Left renal pelvis (tissue), 4 donors: ENCODE measurements at places on chromosomes 16 and 17. TPM values are rescaled to one million over a fixed set of nuclear protein-coding genes. Genes with fewer than 3 reads are reported as not detected.
A peak's percentile ranks its signal among the peaks of the same experiment; 100 is the strongest.

DNA sequence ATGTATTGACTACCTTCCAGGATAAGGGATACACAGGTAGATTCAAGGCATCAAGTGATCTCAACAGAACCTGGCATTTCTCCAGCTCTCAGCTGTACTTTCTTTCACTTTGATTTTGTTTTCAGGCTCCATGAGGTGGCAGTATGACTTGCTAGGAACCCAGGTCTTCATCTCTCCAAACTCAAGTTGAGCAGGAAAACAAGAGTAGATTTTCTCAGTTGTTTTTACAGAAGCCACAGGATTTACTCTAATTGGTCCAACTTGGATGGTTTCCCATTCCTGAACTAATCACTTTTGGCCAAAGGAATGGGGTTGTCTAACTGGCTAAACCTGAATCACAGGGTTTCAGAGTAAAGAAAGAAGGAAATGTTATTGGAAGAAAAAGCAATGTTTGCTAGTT, 146.6 kb downstream of the TRIM37 start:
- no peak for DNase-seq

GRCh38 chr17:75824666-75825065, 19.5 kb downstream of the UNC13D start:
- no peak for DNase-seq

DNA sequence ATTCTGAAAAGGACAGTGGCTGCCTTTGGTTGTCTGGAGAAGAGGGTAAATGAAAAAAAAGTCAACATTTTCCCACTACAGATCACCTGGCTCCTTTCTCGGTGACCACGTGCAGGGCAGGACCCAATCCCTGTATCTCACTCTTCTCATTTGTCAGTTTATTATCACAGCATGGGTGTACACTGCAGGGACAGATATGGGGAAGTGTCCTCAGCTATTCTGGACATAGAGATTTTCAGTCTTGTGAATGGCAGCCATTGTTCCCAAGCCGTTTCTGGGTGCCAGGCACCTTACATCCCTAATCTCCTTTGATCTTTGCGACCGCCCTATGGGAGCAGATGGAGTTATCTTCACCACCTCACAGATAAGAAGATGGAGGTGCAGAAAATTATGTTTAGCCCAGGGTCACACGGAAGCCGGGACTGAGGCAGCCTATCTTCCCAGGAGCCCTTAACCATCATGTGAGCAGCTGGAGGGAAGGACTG, 7.2 kb downstream of the ADORA2B start:
- no peak for DNase-seq

- no peak for DNase-seq
Observed at GRCh38 chr16:50712560-50712898, 19.1 kb downstream of the NOD2 start.

GRCh38 chr17:44363613-44364159, at the start of gene FAM171A2:
Gene FAM171A2, minus strand, starts transcription at chr17:44363853. Its CDS starts 139 bp downstream, at chr17:44363714.
- DNase-seq, result no peak

DNA sequence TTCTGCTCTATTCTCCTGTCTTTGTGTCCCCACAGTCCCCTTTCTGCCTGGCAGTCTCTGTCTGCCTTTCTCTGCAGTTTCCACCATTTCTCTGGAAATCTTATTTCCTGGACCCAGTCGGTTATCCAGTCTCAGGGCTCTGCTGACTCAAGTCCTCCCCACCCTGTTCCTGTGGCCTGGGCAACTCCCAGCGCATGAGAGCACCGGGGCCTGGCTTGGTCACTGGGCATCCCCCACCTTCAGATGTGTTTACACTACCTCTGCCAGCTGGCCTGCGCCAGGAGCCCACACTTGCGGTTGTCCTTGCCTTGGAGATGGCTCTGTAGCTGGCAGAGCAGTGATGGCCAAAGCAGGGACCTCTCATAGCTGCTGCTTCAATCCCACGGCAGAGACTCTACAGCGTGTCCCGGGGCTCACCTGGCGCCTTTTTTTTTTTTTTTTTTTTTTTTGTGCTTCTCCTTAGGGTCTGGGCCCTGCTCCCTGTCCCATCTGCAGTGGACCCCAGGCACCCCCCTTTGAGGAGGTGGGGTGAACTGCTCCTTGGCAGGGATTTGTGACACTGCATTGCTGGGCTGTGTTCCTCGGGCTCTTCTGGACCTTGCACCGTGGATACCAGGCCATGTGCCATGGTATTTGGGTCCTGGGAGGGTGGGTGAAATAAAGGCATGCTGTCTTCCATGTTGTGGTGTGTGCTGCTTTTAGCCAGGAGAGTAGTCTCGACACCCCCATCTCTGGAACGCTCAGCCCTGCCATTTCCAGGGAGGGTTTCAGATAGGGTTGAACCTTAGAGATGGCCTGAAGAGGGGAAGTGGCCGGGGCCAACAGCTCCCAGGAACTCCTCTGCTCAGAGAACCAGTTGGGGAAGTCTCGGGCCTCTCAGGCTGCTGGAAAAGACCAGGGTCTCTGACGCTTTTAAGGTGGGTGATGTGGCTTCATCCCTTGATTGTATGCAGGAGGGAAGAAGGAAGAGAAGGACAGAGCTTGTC, 17.5 kb downstream of the GUCY2D start:
- DNase-seq, result no peak

GRCh38 chr16:30110661-30111060, 2.7 kb downstream of the GDPD3 start:
- no peak for DNase-seq

GRCh38 chr16:9134739-9135138, 43.3 kb downstream of the HAPSTR1 start:
- no peak for DNase-seq

DNA sequence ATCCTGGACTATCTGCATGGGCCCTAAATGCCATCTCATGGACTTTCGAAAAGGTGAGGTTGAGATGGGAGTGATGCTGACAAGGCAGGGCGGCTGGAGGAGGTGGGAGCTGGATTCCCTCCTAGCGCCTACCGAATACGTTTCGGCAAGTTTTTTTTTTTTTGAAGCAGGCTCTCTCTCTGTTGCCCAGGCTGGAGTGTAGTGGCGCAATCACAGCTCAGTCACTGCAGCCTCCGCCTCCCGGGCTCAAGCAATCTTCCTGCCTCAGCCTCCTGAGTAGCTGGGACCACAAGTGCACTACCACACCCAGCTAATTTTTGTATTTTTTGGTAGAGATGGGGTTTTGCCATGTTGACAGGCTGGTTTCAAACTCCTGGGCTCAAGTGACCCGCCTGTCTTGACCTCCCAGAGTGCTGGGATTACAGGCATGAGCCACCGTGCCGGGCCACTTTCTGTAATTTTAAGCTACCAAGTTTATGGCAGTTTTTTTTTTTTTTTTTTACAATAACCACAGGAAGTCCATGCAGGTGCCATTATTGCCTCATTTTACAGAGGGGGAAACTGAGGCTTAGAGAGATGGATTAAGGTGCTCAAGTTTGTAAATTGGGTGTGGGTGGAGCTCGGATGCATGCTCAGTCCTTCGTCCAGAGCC, 246.4 kb downstream of the PRKCA start:
- DNase-seq, result no peak

GRCh38 chr16:84466692-84467091, 37.8 kb downstream of the MEAK7 start:
- no peak for DNase-seq

- DNase-seq, result no peak
Observed at GRCh38 chr16:23650674-23651416, 9.6 kb downstream of the DCTN5 start.

DNA sequence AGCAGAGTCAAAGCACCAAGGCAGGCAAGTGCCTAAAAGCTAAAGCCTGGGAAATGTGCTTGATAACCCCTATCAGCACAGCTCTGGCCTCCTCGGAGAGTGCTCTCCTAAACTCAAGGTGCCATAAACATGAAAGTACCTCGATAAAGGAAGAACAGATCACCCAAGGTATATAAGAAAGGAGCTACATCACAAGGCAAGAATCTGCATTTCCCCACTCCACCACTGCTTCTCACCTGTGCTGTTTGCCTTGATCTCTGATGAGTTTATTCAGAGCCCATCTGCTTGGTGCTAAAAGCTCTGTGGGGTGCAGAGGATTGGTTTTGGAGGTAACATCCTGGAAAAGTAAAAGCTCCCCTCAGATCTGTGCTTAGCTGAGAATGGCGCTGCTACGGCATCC, 449.5 kb upstream of the CDH5 start:
- no peak for DNase-seq

- no peak for DNase-seq
Observed at GRCh38 chr17:17848311-17849082, 11.7 kb upstream of the SREBF1 start.

DNA sequence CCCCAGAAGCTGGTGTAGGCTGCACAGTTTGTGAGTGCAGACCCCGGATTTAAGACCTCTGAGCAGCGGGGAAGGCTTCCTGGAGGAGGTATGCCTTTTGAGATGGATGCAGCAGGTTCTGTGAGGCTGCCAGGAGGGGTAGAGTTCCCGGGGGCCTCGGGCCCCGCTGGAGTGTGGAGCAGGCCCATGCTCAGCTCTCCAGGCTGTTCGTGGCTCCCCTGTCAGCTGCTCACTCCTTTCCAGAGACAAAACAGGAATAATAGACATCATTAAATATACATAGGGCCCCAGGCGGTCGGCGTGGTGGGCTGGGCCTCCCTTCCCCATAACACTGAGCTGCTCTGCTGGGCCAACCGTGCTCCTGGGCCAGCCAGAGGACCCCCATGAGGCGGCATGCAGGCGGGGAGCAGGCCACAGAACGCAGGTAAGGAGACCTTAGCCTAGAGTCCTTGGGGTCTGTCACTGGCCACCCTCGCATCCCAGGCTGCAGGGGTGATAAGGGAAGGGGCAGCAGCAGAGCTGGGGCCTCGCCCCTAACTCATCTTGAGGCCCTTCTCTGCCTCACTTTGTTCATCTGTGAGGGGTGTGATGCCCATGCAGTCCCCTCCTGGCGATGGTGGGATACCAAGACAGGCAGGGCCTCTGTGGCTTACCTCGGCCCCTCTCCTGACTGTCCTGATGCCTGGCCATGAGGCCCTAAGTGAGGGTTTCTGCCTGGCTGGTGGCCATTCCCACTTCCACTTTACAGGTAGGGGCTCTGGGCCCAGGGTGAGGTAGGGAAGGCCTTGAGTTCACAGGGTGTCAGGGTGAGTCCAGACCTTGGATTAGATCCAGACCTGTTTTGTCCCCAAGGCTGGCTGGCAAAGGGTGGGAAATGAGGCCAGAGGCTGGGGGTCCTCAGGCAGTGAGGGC, at the start of gene MYO15A:
Gene MYO15A (plus strand): TSS at position 356 of the 912 bp plus-strand sequence. CDS start 10,045 bp downstream, outside the sequence.
- DNase-seq, result no peak

DNA sequence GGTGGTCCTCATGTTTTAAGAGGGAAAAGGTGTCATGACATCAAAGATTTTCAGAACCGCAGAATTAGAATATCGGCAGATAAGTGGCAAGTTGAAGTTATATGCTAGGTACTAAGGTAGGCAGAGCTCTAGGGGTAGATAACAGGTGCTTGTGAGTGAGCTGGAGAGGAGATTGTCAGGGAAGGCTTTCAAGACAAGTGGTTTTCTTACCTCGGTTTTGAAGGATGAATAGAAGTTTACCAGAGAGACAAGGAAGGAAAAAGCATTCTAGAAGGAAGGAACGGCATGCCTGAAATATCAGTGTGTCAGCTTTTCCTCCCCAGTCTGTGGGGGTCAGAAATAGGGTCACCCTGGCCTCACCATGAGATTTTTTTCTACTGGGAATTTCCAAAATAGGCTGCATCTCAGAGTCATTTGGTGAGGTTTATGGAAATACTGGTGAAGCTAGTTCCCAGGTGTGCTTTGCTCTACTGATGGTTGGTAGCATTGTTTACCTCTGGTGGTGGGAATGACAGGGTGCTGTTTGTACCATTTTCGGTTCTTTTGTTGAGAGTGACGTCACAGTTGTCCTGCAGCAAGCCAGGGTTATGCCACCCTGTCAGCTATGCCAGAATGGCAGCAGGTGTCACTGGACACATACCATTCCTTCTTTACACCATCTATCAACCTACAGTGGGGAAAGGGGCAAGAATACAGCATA, 112.5 kb downstream of the MSI2 start:
- DNase-seq, result no peak

GRCh38 chr17:75516255-75516618, at the start of gene TSEN54:
Gene TSEN54, plus strand, starts transcription at chr17:75516528. Its CDS starts 33 bp downstream, at chr17:75516561.
- peak; percentile 75 for DNase-seq

DNA sequence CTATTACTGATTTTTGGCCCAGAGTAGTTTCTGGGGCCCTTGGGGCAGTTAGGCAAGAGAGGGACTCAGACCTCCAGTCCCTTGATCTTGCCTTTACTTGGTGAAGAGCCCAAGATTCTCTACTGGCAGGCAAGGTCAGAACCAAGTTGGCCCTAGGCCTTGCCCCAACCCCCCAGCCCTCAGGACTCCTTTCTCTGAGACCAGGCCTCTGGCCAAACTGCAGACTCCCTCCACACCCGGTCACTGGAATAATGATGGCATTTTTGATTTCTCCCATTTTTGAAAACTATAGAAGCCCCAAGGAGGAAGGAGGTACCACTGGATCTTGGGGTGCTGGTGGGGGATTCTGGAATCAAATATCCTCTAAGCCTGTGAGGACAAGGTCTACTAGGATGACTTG, 18.0 kb upstream of the HOXB9 start:
- no peak for DNase-seq

- DNase-seq, result no peak
Observed at GRCh38 chr17:81863833-81864768, 3.8 kb upstream of the P4HB start.

GRCh38 chr16:84585886-84586285, 32.0 kb downstream of the COTL1 start:
- DNase-seq, result no peak

DNA sequence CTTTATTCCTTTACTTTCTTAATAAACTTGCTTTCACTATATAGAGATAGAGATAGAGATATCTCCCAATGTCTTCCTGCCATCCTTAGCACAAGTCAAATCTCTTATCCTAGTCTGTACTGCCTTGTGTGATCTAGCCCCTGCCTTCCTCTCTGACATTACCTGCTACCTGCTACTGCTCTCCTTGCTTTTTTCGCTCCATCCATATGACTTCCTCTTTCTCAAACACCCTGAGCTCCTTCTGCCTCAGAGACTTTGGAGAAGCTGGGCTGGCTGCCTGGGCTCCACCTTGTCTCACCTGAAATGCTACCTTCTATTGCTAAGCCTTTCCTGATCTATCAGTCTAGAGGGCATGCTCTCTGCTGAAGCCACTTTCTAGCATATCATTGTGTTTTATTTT, 24.7 kb upstream of the WSB1 start:
- DNase-seq, result no peak

- DNase-seq, result no peak
Observed at GRCh38 chr17:64496348-64496785, 487 bp downstream of the POLG2 start.

GRCh38 chr17:11490171-11490755, 108.0 kb upstream of the DNAH9 start:
- DNase-seq, result no peak

- DNase-seq, result no peak
Observed at GRCh38 chr17:13014801-13015200, 3.0 kb downstream of the ELAC2 start.

Gene FAM171A2
- polyA plus RNA-seq, result 67.0 TPM

Gene GAST
- not detected for polyA plus RNA-seq

Gene KRT14
- polyA plus RNA-seq, result 0.24 TPM

Gene KCNJ18
- polyA plus RNA-seq, result not detected

Gene ACSF2
- polyA plus RNA-seq, result 57.9 TPM

Gene OR3A3
- polyA plus RNA-seq, result not detected

Gene SPATA22
- 0.39 TPM for polyA plus RNA-seq

Gene SHISA6
- polyA plus RNA-seq, result 1.5 TPM

Gene ASGR1
- polyA plus RNA-seq, result 6.1 TPM

Gene PRR35
- 21.7 TPM for polyA plus RNA-seq

Gene G6PC1
- 0.52 TPM for polyA plus RNA-seq
